GM04504 (cell line): ENCODE measurements at places on chromosomes 1 and 21.

- DNase-seq: no peak
Measured at GRCh38 chr1:166089804-166090203, 77.0 kb downstream of the FAM78B start.

- DNase-seq: peak; percentile 56
Measured at GRCh38 chr1:62295921-62296491, 23.2 kb downstream of the KANK4 start.

- no peak for DNase-seq
Measured at GRCh38 chr1:175580841-175581240, 162.6 kb downstream of the TNR start.

GRCh38 chr1:163367721-163368120 lies 46.0 kb downstream of the NUF2 start:
- DNase-seq: no peak

- DNase-seq: no peak
Measured at GRCh38 chr1:169347688-169348382, 19.8 kb downstream of the NME7 start.
